CD4-positive, alpha-beta memory T cell (primary cell): ENCODE measurements at places on chromosomes 16 and 17. TPM values are rescaled to one million over a fixed set of nuclear protein-coding genes. Genes with fewer than 3 reads are reported as not detected.

The SLC6A2 gene
- not detected for total RNA-seq

The ABCC6 gene
- not detected for total RNA-seq

The NOD2 gene
- 10.9 TPM for total RNA-seq

The ZACN gene
- not detected for total RNA-seq

The MARVELD3 gene
- not detected for total RNA-seq

The WNK4 gene
- 0.41 TPM for total RNA-seq

The CTRL gene
- total RNA-seq = 8.6 TPM

GRCh38 chr16:2003827-2004641, 5.6 kb downstream of the ZNF598 start:
- peak; percentile 83 for DNase-seq

DNA sequence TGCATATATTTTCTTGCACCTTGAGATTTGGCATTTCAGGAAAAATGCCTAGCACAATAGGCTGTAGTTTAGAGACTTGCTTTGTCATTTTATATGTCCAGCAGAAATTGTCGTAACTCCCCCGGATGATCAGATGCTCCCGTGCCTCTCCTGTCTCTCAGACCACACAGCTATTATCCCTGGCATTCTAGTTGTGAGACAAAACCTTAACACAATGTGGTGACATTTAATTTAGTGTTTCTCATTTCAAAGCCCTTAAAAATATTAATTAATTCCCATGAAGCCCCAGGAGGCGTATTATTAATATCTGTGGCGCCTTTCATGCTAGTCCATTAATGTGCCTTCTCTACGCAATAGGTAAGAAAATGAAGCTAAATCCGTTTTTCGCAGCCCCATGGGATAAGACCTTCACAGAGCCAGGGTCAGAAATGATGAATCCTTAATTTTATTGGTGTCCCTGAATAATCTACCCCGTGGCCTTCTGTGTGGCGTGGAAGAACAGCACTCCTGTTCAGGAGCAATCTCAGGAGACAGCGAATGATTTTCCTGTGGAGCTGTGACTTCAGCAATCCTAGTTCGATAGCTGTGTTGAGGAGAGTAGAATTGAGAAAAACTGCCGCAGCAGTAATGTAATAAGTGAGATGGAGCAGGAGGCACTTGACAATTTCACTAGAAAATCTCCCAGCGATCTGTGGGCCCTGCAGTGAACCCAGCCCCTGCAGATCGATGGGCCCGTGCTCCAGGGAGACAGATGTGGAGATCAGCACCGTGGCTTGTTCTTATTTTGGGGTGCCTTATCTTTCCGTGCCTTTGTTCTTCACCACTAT, 157.9 kb downstream of the RPTOR start:
- DNase-seq = no peak

DNA sequence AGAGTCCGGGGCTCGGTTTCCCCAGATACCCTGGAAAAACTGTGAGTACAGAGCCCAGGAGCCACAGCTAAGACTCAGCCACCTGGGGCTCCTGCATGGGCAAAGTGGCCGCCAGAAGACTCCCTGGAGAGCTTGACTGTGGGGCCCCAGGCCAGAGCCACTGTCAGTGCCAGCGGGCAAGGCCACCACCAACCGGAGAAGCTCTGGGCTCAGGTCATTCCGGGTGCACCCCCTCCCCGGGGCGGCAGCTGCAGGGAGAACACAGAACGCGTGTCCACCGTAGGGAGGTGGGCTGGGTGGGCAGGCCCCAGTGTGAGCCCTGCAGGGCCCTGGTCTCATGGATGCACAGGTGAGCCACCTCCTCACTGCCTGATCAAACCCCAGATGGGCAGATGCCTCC, 22.3 kb upstream of the RBFOX3 start:
- DNase-seq = no peak

- no peak for DNase-seq
Observed at GRCh38 chr16:85523602-85524364, 89.3 kb upstream of the GSE1 start.

DNA sequence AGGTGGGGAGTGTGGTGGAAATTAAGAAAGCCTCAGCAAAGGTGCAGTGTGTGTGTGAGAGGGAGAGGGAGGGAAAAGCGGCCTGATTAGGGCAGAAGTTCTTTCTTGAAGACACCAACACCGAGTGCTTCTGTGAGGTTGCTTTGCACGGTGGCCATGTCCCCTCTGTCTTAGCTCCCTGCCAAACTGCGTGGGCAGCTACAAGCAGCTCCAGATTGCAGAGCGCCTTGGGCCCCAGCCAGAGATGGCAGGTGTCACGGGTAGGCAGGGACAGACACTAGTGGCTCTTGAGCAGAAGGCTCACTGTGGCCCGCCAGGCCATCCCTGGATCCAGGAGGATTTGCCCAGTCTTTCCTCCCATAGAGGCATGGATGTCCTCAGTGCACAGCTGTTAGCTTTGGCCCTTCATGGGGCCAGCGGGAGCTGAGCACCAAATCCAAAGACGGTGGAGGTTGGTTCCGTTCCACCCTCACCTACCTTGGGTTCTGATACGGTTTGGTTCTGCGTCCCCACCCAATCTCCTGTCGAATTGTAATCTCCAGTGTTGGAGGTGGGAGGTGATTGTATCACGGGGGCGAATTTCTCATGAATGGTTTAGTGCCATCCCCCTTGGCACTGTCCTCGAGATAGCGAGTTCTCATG, 21.4 kb downstream of the KIAA0513 start:
- no peak for DNase-seq

DNA sequence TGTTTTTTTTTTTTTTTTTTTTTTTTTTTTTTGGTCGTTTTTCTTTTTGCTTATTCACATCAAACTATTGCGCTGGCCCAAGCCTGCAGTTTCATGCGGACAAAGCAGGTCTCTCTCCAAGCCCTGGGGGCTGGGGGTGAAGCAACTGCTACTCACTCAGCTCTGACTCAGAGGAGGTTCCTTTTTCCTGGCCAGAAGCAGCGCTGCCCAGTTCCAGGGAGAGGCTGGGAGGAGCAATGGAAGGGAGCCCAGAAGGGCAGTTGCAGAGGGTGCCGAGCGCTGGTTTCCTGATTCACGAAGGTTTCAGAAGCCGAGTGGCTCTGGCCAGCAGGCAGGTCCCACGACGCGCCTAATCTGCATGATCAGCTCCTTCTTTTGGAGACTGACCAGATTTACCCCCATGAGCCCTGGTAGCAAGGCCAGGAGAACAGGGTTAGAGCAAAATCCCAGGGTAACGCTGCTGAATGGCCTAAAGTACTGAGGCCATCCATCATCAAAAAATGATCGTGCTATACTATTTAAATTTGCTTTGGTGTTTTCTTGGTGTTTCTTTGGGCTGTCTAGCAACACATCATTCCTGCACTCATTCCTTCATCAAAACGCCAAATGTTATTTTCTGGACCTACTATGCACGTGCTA, 144.7 kb upstream of the SOX9 start:
- DNase-seq = no peak

- no peak for DNase-seq
Observed at GRCh38 chr16:70453892-70454221, 538 bp upstream of the FCSK start.

GRCh38 chr16:67091906-67092566, 17.7 kb upstream of the PHAF1 start:
- DNase-seq = no peak

- DNase-seq = no peak
Observed at GRCh38 chr16:83031524-83031923, 404.8 kb downstream of the CDH13 start.

DNA sequence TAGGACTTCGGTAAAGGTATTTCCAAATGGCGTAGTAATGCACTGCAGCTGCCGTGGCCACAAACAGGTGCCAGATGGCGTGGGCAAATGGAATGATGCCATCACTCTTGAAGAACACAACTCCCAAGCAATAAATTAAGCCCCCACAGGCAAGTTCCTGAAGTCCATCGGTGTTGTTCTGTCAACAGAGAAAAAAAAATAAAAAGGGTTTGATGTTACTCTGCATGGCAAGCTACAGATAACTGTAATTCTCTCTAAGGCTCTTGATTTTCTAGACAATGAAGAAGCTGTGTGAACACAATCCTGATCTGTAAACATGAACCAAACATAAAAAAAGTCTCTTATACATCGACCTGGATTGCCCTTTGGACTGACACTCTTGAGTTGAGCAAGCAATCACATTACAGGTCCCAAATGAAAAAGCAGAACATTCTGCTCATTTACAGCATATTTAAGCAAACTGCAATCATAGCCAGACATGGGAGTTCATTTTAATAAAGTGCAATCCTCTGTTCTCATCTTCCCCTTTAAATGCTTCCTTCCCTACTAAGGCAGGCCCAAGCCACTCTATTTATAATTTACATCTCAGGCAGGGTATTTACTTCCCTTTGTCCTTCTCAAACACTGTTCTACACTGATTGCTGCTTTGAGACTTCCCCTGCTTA, 27.1 kb downstream of the MMD start:
- DNase-seq = no peak

GRCh38 chr17:14451729-14452191, 150.9 kb downstream of the HS3ST3B1 start:
- DNase-seq = no peak

- no peak for DNase-seq
Observed at GRCh38 chr17:74147966-74148365, 55.5 kb upstream of the RPL38 start.
